CD8-positive, alpha-beta T cell (primary cell): ENCODE measurements at places on chromosomes 13 and 19.
A peak's percentile ranks its signal among the peaks of the same experiment; 100 is the strongest.

DNA sequence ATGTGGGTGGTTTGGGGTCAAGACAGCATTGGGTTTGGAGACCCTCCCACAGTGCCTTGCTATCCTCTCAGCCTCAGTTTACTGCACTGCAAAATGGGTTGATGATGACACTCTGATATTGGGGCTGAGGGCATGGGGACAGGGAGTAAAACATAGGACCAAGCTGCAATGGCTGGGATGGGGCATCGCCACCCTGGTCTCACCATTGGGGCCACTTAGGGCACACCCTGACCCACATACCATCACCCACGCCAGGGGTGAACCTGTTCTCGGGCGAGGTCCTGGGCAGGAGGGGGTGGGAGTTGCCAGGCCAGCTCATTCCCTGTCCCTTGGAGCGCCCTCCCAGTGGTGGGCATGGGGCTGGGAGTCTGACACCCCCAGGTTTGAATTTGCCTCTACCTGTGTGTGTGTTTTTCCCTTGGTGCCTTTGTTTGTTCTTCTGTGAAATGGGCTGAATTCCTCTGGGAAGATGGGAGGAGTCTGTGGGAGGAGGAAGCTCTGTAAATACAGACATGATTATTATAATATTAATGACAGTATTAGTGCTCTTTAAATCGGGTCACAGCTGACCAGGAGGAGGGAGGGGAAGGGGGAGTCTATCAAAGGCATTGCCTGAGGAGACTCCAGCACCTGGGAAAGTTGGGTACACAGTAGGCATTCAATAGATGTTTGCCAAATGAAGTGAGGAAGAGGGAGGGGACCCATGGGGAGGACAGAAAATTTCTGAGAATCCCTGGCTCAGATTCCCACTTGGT, 2.2 kb upstream of the FCHO1 start:
- DNase-seq: no peak

- DNase-seq: no peak
Observed at GRCh38 chr13:51740698-51741097, 63.3 kb downstream of the DHRS12 start.

GRCh38 chr13:90898811-90899210, 448.7 kb upstream of the MIR17HG start:
- DNase-seq: no peak

GRCh38 chr19:6066661-6067646, 43.3 kb downstream of the RFX2 start:
- peak; percentile 38 for DNase-seq

DNA sequence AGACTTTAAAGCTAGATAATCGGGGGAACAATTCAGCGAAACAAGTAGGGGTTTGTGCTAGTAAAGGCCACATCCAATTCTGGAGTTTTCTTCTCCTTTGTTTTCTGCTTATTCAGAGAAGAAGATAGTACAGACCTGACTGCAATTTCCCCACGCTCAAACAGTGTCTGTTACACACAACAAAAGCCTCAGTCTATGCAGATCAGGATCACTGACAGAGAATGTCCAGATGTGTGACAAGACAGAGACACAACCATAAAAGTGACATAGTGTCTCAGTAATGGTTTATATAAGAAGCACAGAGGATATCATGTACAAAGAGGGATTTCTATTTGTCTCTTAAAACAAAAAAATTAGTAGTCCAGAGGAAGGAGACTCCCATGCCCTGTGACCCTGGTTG, 70.7 kb upstream of the GTF3A start:
- no peak for DNase-seq

GRCh38 chr13:106110241-106110855, 425.1 kb downstream of the EFNB2 start:
- DNase-seq: no peak

DNA sequence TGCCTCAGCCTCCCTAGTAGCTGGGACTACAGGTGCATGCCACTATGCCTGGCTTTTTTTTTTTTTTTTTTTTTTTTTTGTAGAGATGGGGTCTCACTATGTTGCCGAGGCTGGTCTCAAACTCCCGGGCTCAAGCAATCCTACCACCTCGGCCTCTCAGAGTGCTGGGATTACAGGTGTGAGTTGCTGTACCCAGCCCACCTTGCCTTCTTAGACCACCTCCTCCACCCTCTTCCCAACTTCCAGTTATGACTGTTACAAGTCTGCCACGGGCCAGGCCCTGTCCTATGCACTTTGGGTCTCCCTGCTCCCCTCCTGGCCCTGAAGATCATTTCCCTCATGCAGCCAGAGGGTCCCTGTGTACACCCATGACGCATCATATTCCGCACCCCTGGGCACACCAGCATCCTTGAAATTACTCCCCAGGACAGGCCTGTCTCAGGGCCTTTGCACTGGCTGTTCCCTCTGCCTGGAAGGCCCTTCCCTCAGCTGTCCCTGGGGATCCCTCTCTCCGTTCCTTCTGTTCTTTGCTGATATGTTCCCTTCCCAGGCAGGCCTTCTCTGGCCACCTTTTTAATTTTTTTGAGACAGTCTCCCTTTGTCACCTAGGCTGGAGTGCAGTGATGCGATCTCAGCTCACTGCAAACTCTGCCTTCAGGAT, 3.0 kb downstream of the LGALS4 start:
- DNase-seq: no peak

- no peak for DNase-seq
Observed at GRCh38 chr13:76707360-76707759, 178.8 kb downstream of the KCTD12 start.

DNA sequence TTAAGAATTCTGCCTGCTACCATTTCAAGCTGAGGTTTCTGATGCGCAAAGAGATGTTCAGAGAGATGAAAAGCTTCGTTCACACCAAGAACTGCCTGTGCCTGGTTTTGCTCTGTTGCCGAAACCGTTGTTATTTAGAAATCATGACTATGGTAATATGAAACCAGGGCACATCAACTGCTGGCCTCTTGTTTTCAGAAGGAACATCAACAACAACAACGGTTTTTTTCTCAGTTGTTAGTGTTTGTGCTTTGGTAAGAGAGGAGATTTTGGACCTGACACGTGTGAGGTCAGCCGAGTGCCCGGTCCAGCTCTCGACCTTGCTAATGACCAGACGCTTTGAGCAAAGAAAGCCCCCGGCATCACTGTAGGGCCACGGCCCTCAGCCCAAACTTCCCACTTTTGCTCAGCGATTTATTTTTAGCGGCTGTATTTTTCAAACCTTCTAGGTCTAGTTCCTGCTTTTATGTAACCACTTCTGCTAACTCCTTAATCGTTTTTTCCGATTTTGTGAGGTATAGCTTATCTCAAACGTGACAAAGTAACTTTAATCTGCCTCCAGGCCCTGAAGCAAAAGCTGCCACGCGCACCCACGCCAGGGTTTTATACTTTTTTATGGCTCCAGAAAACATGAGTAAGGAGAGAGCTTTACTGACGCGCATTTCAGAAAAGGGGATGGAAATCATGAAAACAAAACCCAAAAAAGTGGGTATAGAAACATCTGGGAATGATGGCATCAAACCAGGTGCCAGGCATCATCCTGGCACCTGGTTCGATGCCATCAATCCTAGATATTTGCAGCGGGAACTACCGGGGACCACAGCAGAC, 42.0 kb downstream of the KLF2 start:
- peak; percentile 74 for DNase-seq

DNA sequence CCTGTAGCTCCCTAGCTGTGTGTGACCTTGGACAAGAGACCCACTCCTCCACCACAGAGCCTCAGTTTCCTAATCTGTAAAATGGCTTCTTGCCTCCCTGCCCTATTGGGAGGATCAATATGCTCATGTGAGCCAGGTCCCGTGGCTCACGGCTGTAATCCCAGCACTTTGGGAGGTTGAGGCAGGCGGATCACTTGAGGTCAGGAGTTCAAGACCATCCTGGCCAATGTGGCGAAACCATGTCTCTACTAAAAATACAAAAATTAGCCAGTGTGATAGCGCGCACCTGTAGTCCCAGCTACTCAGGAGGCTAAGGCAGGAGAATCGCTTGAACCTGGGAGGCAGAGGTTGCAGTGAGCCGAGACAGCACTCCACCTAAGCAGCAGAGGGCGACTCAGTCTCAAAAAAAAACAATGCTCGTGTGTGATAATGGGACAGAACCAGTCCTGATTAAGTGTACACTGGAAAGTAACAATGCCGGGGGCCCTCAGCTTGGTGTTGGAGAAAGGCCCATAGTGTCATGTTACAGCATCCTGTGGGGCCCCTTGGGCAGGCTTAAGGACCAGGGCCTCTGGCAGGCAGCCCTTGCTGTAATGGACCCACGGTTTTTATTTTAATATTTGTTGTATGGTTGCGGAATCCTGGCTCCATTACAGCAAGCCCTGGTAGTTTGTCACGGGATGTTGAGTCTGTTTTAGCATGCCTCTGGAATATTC, 6.8 kb downstream of the RPS11 start:
- peak; percentile 43 for DNase-seq

DNA sequence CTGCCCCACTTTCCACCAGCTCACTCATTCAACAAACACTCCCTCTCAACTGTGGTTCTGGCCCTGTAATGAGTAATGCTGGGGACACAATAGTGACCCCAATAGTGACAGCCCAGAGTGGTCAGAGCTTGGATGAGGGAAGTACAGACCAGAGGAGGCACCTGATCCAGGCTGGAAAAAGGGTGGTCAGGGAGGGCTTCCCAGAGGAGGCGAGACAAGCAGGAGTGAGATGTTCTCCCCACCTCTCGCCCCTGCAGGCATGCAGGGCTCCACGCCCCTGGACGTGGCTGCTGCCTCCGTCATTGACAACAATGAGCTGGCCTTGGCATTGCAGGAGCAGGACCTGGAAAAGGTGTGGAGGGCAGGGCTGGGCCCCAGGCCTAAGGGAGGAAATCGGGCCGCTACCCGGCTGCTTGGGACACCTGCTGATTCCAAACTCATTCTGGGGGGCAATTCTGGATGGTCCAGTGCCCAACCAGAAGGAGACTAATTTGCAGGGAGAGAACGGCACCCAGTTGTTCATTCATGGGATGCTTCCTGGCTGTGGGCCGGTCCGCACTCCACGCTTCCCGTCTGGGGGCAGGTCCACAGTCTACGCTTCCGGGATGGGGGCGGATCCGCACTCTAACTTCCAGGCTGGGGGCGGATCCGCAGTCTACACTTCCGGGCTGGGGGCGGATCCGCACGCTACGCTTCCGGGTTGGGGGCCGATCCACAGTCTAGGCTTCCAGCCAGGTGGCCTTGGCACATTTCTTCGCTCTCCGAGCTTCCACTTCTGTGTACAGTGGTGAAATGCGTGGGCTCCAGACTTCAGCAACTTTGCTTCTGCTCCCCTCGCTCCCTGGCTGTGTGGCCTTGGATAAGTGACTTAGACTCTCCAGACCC, 63.4 kb downstream of the RYR1 start:
- no peak for DNase-seq

DNA sequence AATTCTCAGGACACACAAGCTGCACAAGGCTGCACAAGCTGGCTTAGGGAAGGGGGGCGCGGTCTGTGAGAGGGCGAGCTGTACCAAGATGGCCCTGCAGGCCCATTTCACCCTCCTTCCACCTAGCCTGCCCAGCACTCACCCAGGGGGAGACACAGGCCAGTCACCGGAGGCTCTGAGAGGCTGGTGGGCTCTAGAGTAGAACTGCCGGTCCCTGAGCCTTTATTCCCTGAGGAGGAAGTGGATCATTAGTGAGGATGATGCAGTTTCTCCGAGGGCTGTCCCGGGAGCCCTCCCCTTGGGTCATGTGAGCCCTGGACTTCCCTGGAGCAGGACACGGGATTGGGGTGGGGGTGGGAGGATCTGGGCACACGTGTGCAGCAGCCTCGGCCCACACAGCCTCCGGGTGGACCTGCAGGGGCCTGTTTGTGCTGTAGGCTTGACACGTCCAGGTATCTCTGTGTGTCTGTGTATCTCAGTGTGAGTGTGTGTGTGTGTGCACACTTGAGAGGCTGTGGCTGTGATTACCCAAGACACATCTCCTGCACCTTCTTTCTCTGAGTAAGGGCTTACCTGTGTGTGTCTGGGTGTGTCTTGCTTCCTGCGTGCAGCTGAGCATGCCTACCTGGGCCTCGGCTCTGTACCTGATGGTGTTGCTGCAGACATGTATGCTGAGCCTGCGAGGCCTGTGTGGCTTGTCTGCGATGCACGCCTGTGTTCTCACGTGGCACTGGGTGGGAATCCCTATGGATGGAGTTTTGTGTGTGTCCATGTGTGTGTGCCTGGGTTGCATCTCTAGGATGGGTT, at the start of gene ACP5:
Gene ACP5, minus strand, starts transcription at position 195 of the 807 bp plus-strand sequence. CDS start 328 bp downstream, outside the sequence.
- DNase-seq: no peak

- DNase-seq: no peak
Observed at GRCh38 chr13:35797991-35798390, 321.5 kb upstream of the MAB21L1 start.

DNA sequence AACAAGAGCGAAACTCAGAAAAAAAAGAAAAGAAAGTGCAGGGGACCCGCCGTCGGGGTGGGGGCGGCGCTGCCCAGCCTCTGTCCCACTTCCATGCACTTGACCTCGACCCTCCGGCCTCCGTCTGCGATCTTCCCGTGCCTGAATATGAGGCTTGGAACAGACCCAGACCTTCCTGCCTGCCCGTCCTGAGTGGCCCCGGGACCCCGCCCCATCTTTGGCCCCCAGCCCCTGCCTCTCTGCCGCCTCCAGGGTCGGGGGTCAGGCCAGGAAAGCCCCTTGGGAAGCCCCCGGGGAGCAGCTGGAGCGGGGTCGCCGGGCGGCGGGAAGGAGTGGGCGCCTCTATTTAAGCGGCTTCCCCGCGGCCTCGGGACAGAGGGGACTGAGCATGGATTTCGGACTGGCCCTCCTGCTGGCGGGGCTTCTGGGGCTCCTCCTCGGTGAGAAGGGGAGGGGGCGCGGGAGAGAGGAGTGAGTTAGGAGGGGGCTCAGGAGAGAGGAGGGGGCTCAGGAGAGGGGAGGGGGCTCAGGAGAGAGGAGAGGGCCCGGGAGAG, at the start of gene MADCAM1:
Gene MADCAM1, plus strand, starts transcription at position 375 of the 554 bp plus-strand sequence. Its CDS starts 14 bp downstream, at position 389.
- DNase-seq: no peak

DNA sequence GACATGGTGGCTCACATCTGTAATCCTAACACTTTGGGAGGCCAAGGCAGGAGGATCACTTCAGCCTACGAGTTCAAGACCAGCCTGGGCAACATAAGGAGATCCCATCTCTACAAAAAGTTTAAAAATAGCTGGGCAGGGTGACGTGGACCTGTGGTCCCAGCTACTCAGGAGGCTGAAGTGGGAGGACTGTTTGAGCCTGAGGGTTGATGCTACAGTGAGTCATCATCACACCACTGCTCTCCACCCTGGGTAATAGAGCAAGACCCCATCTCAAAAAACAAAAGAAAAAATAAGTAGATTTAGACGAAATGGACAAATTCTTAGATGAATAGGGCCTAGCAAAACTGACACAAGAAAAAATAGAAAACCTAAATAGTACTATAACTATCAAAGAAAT, 10.4 kb upstream of the GNG8 start:
- DNase-seq: no peak

DNA sequence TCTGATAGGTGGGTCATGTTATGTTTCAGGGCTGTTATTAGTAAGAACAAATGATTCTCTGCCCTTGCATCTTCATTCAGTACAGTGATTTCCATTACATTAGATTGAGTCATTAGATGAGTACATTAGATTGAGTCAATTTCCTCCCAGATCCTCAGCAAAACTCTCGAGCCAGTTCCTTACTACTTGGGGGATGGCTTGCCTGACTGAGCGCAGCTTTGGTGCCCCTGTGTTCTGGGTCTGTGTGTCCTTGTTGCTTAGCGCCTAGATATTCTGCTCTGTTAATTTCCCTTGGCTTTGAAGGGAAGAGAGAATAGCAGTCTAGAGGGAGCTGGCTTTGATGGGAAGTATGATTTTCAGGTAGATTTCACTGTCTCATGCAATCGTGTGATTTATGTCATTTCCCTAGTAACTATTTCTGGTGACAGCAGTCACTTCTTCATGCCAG, 19.1 kb upstream of the SCEL start:
- DNase-seq: no peak

- no peak for DNase-seq
Observed at GRCh38 chr13:48838193-48838973, 137.3 kb upstream of the FNDC3A start.
